ENCODE measurements at places on chromosomes 2 and 18.

- no peak for DNase-seq
Measured at GRCh38 chr2:181228661-181229060, 228.5 kb upstream of the ITGA4 start.

DNA sequence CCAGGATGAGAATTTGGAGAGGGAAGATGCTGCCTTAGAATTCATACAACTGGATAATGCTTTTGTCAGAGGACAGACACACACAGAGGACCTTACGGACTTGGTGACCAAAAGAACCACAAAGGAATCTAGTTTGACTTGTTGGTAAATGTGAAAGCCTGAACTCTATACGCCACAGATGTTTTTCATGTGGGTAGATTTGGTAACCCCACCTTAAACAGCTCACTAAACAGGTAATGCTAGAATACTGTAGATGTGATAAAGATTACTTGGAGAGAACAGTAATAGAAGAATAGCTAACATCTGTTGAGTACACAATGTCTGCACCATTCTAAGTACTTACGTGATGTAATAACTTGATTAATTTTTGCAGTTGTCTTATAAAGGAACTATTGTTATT is 24.1 kb downstream of the ANXA4 start:
- no peak for DNase-seq

DNA sequence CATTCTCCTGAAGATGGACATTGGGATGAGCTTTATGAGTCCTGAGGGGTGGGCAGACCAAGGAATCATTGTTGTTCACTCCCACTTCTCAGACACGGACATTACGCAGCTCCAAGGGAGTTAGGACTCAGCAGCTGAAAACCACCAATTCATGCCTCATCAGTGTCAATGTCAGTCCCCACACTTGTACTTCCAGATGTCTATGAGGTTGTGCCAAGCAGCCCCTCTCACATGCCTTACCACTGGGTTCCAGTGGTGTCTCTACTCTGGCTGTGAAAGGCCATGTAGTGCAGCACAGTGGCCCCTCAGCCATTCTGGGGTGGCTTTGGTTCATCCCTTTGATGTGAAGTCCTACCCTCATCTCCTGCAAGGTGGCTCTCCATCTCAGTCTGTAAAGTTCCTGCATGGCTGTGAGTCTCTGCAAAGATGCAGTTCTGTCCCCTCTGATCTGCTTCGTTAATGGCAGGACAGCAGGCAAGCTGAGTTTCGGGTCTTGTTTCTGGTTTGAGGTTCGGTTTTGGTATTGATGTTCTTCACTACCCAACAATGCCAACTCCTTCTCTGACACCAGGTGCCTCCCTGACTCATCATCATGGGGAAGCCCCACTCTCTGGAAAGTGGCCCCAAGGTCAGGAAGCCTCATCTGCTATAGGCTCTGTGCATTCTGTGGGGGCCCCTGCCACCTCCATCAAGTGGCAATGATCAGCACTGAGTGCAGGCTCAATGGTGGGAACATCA is 14.0 kb upstream of the COL6A3 start:
- peak; percentile 91 for DNase-seq

GRCh38 chr2:241612156-241613016 is 24.6 kb downstream of the THAP4 start:
- no peak for DNase-seq

GRCh38 chr2:64795024-64795592 is 141.4 kb upstream of the SERTAD2 start:
- no peak for DNase-seq

DNA sequence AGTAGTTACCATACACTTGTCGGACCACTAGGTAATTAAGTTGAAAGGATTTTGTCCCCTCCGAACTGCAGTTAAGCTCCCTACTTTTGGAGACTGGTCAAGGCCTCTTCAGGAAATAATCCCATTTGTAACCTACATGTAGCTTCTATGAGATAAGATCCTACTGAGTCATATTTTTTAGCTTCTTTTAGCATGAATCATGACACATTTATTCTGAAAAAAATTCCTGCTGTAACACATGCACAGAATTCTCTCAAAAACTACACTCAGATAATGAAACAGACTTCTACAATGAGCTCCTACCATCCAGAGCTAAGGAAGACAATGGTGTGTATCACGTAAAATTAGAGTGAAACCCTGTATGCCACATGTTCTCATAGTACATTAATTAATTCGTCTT is 100.7 kb upstream of the CCDC195 start:
- no peak for DNase-seq

DNA sequence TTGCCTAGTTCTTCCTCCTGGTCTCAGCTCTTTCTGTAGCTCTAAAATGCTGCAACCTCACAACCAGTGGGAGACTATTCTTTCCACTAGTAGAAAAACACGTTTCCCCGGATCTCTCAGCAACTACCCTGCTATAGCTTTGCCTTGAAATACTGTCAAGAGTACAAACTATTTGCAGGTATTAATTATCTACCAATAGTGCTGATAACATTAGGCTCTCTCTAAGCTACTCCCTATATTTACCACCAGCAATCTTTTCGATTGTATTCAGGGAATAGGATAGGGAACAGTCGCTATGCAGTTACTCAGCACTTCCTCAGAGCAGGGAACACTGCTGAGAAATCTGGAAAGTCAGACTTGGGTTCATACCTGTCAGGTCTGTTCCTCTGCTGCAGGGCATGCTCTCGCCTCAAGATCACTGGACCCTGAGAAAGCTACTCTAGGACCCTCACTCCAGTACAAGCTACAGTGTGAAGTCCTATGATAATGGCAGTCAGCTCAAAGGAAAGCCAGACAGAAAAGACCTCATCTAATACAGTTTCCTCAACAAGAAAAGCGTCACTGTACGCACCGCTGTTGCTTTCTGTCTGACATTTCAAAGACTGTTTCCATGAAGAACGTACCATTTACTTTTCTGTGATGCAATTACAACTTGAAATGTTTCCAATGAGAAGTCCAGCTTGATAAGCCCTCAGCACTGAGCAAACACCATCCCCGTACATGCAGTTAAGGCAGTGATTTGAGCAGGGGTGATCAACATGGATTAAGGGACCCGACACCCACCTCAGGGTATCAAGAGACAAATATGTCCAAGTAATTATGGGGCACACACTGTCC is 22.7 kb downstream of the GDF7 start:
- no peak for DNase-seq

- no peak for DNase-seq
Measured at GRCh38 chr18:35691625-35692024, 110.1 kb downstream of the GALNT1 start.

GRCh38 chr18:58581265-58581664 is 47.6 kb downstream of the ALPK2 start:
- no peak for DNase-seq

GRCh38 chr18:21672521-21673267 is 31.9 kb downstream of the ABHD3 start:
- DNase-seq: no peak
